ENCODE measurements at places on chromosomes 4 and X. TPM values are rescaled to one million over a fixed set of nuclear protein-coding genes. Genes with fewer than 3 reads are reported as not detected.

PRR32 gene
- not detected for total RNA-seq

ARX gene
- total RNA-seq: 0.22 TPM

PRSS12 gene
- total RNA-seq: 13.8 TPM

NOP14 gene
- total RNA-seq: 67.3 TPM

CPLX1 gene
- 14.5 TPM for total RNA-seq

SMIM31 gene
- not detected for total RNA-seq

SLC9B2 gene
- 18.3 TPM for total RNA-seq

NRK gene
- total RNA-seq: 0.05 TPM

TRIM60 gene
- not detected for total RNA-seq

KDR gene
- total RNA-seq: 0.52 TPM

S100P gene
- total RNA-seq: 4.1 TPM

RAI2 gene
- not detected for total RNA-seq

HSFX2 gene
- total RNA-seq: not detected

SATL1 gene
- not detected for total RNA-seq

KLHL4 gene
- 0.10 TPM for total RNA-seq

DHRSX gene
- total RNA-seq: 11.9 TPM

TASL gene
- total RNA-seq: not detected

IL2 gene
- total RNA-seq: 1.3 TPM

DRD5 gene
- not detected for total RNA-seq

ADAMTS3 gene
- total RNA-seq: not detected

NUDT10 gene
- total RNA-seq: not detected

TLR8 gene
- not detected for total RNA-seq

CXCR3 gene
- not detected for total RNA-seq

HSD17B13 gene
- total RNA-seq: 0.81 TPM

PHF8 gene
- total RNA-seq: 28.0 TPM

RIPPLY1 gene
- total RNA-seq: 0.27 TPM

STPG2 gene
- total RNA-seq: not detected

CXorf38 gene
- 11.5 TPM for total RNA-seq

TMPRSS11B gene
- not detected for total RNA-seq

PAK3 gene
- not detected for total RNA-seq

FAM53A gene
- 1.1 TPM for total RNA-seq

PORCN gene
- 12.9 TPM for total RNA-seq

POU4F2 gene
- not detected for total RNA-seq

CENPVL1 gene
- not detected for total RNA-seq

NEIL3 gene
- 18.1 TPM for total RNA-seq

XKRX gene
- 0.47 TPM for total RNA-seq

EIF1AX gene
- total RNA-seq: 132 TPM

TMEM35A gene
- not detected for total RNA-seq

ABCB7 gene
- total RNA-seq: 24.6 TPM

CDKL2 gene
- total RNA-seq: 1.2 TPM

PNMA3 gene
- total RNA-seq: not detected

SYTL5 gene
- total RNA-seq: 0.20 TPM

NKX3-2 gene
- total RNA-seq: 1.4 TPM

SLC9A7 gene
- 18.6 TPM for total RNA-seq
